Airway epithelial cell (primary cell): ENCODE measurements at places on chromosomes 2 and 18. TPM values are rescaled to one million over a fixed set of nuclear protein-coding genes. Genes with fewer than 3 reads are reported as not detected.

The FER1L5 gene
- total RNA-seq: 0.21 TPM in 1 of 2 replicates, not detected in the other

The RBKS gene
- 0.78 and 0.98 TPM in 2 replicates for total RNA-seq

The MEX3C gene
- 29.4 and 34.1 TPM in 2 replicates for total RNA-seq

The NTSR2 gene
- total RNA-seq: not detected in 2 replicates

The SAG gene
- total RNA-seq: not detected in 2 replicates

The POLR1A gene
- 18.8 and 22.1 TPM in 2 replicates for total RNA-seq

The RNASEH1 gene
- total RNA-seq: 16.8 and 21.7 TPM in 2 replicates

The TCF23 gene
- total RNA-seq: not detected in 2 replicates

The C2orf81 gene
- total RNA-seq: 0.92 and 1.1 TPM in 2 replicates

The DIPK1C gene
- total RNA-seq: not detected in 2 replicates

The EVX2 gene
- total RNA-seq: not detected in 2 replicates

The VSNL1 gene
- 21.7 and 23.7 TPM in 2 replicates for total RNA-seq

The MAB21L4 gene
- total RNA-seq: 15.4 and 20.7 TPM in 2 replicates

The SERPINB4 gene
- total RNA-seq: 4.0 and 5.0 TPM in 2 replicates

The CPO gene
- total RNA-seq: not detected in 2 replicates
